ENCODE measurements at places on chromosomes 7 and 10.

GRCh38 chr7:21253740-21254687, 173.9 kb upstream of the SP4 start:
- DNase-seq: peak; percentile 74

DNA sequence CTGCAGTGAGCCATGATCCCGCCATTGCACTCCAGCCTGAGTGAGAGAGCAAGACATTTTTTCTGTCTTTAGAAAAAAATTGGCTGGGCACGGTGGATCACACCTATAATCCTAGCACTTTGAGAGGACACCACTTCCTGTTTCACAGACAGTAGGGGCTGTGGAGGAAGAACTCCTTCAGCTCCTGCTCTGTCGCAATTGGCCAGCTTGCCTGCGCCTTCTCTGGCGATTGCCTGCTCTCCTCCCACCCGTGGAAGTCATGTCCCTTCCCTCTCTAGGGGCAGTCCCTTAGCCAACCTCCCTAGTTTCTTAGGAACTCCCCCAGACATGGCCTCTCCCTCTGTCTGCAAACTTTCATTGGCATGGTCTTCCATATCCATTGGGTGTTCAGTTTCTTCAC, 8.7 kb downstream of the PDSS1 start:
- DNase-seq: no peak

GRCh38 chr7:131015657-131015958, 281.6 kb upstream of the KLF14 start:
- no peak for DNase-seq

- DNase-seq: no peak
Observed at GRCh38 chr7:27678617-27679260, 16.1 kb upstream of the HIBADH start.

- no peak for DNase-seq
Observed at GRCh38 chr10:113390896-113391295, 162.0 kb upstream of the HABP2 start.

DNA sequence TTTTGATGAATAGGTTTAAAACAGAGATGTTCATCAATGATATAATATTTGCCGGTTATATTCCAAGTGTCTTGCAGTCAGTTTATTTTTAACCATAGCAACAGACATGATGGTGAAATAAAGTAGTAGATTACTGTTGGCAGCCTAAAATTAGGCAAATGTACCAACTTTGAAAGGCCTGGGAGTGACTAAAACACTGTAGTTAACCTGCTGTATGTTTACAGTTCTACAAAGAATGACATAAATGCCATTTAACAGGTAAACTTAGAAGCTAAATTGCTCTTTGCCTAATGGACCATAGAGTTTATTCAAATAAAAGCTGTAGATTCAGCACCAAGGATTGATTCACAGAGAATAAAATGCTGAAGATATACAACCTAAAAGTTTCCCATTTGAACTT, 64.1 kb downstream of the PHTF2 start:
- DNase-seq: no peak

DNA sequence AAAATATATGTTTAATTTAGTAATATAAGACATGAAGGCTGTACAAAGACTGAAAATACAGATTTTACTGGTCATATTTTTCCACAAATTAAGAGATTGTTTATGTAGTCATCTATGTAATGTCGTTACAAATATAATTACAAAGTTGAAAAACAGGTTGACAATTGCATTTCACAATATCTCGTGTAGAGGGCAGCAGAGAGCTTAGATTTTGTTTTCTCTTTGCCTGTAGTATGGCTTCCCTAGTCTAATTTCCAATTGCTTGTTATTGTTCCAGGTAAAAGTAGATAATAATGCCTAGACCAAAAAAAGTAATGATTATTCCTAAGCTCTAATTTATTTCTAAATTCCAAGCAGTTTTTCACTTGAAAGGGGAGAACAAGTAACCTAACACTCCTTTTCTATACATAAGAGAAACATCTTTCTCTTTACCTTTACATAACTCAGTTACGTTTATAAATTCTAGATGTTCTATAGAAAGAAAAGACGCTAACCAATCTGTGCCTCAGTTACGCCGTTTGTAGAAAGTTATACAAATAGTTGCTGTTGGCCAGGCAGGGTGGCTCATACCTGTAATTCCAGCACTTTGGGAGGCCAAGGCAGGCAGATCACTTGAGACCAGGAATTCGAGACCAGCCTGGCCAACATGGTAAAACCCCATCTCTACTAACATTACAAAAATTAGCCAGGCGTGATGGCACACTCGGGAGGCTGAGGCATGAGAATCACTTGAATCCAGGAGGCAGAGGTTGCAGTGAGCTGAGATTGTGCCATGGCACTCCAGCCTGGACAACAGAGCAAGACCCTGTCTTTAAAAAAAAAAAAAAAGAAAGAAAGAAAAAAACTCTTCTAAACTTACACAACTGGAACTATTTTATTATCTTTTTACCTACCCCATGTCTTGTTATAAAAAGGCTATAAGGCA, 30.0 kb downstream of the NET1 start:
- peak; percentile 21 for DNase-seq

GRCh38 chr7:42453931-42454361, 216.9 kb upstream of the GLI3 start:
- no peak for DNase-seq

GRCh38 chr7:117645481-117646165, 165.8 kb downstream of the CFTR start:
- no peak for DNase-seq

DNA sequence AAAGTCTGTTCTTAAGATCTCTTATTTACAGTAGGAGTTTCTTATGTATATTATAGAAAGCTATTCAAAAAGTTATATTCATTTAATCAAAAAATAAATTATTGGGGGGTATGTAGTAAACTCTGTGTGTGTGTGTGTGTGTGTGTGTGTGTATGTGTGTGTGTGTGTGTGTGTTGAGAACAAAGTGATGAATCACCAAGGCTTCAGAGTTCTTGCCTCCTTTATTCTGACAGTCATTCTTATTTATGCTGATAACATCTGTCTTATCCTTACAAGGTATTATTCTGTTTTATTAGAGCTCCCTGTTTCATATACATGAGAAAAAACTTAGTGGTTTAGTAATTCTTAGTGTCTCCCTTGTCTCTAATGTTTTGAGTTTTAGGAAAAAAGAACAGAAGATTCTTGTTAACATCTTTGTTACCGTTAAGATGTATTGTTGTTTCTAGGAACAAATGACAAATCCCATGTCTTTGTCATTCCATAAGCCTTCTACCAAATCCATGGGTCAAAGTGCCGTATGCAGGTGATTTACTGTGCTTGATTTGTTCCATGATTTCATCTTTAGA, 424.0 kb downstream of the EXOC4 start:
- DNase-seq: no peak

GRCh38 chr10:132714986-132715775, 70.8 kb downstream of the NKX6-2 start:
- peak; percentile 8 for DNase-seq

GRCh38 chr10:9158675-9159074, 1104.2 kb downstream of the GATA3 start:
- no peak for DNase-seq
